COR-L47 (cell line): ENCODE measurements at places on chromosomes 16 and 17.

DNA sequence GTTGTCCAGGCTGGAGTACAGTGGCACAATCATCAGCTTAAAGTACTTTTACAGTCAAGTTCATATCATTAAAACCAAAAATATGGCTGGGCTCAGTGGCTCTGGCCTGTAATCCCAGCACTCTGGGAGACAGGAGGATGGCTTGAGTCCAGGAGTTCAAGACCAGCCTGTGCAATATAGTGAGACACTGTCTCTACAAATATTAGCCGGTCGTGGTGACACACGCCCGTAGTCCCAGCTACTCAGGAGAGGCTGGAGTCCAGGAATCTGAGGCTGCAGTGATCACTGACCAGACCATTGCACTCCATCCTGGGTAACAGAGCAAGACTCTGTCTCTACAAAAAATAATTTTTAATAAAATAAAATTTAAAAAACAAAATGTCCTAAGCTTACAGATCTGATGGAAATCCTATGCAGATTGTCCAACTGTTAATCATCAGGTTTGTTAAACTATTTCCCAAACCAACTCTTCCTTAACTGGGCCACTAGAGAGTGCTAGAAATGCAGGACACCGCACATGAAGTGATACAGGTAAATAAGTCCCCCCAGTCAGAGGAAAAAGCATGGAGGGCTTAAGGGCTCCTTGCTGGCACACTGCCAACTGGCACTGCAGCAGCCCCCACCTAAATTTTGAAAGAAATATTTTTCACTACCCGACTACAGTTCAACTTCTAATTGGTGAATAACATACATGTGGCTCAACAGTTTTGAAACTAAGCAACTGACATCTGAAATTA is 2.8 kb downstream of the USP22 start:
- DNase-seq, result peak; percentile 50

DNA sequence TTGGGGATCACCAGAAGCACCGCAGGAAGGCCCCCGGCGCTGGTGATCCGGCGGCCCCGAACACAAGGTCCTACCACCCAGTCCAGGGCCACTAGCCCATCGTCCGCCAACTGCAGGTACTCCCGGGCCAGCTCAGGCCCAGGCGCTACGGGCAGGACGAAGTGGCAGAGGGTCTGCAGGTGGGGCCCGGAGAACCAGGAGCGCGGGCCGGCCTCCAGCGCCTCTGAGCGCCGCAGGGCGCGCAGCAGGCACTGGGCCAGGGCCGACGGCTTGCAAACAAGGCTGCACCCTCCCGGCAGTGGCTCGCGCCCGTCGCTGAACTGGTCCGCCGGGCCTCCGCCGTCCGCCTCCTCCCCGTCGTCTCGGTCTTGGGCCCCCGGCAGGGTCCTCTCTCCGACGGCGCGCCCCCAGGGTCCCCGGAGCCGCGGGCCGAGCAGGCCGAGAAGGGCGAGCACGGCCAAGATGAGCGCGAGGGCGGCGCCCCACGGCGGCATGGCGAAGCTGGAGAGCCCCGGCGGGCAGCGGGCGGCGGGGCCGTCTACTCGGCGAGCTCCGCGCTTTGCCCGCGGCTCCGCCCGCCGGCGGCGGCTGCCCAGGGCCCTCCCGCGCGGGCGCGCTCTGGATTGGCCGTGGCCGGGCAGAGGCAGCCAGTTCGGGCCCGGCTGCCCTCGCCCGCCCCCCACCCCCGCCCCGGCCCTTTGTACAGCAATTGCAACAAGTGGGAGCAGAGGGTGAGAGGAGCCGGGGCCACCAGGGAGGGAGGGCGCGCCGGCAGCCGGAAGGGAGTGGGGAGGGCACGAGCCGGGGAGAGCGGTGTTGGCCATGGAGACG is at the start of gene ABHD15:
TSS of gene ABHD15 (minus strand) at position 565 of the 831 bp plus-strand sequence. CDS start at position 494, 71 bp downstream.
- peak; percentile 65 for DNase-seq

DNA sequence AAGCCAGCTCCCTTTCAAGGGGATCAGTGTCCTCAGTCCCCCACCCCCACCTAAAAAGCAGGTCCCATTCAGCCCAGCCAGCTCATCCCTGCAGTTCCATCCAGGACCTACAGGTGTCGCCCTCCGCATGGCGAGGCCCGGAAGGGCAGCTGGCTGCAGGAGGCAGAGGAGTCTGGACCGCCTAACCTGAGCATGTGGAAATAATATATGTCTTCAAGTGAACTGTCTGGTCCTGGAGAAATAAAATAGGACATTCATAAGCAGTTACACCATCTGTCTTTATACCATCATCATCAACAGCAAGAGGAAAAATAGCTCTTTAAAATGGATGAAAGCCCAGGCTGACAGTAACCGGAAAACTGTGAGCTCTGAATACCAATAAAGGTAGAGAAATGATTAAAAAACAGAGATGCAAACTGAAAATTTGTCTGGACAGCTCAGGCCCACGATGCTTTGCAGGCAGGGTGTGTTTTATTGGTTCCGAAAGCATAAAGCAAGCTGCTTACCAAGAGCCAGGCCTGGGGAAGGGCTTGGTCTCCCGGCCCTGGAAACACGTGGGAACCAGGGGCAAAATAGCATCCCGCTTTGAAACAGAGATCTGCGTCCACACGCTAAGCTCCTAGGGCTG is 215.2 kb downstream of the ZFHX3 start:
- peak; percentile 29 for DNase-seq

DNA sequence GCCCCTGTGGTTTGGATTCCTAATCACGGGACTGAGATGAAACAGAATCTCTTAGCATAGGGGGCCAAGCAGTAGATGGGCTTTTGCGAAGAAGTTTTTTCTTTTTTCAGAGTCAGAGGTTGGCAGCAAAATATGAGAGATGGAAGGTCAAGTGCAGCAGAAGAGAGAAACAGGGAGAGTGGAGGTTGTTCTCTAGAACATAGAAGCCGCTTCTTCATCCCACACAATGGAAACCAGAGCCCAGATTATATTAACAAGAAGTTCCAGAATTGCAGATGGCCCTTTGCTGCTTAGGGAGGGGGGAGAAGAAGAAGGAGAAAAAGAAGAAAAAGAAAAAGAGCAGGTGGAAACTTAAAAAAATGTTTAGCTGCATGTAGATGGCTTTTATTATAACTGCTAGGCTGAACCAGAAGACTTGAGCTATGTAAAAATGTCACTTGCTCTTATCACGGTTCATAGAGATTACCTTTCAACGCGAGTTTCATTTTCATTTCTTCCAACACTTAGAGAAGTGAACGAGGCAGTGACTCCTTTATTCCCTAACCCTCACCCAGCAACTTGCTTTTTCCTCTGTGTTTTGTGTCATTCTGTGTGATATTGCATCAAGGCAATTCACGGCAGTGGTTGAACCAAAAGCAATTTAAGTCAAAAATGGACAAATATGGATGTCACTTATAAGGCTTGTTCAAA is 737.5 kb downstream of the WWOX start:
- DNase-seq, result no peak

GRCh38 chr16:49330562-49331201 is 42.9 kb upstream of the C16orf78 start:
- no peak for DNase-seq

- no peak for DNase-seq
These were observed 56.3 kb downstream of the SLFN5 start for GRCh38 chr17:35299135-35299534.

DNA sequence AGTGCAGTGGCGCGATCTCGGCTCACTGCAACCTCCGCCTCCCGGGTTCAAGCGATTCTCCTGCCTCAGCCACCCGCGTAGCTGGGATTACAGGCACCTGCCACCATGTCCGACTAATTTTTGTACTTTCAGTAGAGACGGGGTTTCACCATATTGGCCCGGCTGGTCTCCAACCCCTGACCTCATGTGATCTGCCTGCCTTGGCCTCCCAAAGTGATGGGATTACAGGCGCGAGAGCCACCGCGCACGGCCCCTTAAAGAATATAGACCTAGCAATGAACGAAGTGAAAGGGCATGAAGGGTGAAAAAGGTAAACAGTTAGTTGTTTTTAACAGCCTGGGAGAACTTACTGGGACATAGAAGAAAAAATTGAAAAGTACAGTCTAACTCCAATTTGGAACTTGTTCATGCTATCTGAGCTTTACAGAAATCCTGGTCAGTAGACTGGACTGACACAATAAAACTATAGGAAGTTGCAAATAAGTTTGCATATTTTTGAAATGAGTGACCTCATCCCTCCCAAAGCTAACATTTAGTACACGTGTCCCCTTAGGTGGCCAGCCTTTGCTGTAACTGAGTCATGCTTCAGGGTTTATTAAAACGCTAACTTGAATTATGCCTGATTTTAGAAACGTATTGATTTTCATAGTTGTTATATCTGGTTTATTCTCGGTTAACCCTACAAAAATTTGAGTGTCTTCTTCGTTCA is 1.8 kb downstream of the COG1 start:
- no peak for DNase-seq

DNA sequence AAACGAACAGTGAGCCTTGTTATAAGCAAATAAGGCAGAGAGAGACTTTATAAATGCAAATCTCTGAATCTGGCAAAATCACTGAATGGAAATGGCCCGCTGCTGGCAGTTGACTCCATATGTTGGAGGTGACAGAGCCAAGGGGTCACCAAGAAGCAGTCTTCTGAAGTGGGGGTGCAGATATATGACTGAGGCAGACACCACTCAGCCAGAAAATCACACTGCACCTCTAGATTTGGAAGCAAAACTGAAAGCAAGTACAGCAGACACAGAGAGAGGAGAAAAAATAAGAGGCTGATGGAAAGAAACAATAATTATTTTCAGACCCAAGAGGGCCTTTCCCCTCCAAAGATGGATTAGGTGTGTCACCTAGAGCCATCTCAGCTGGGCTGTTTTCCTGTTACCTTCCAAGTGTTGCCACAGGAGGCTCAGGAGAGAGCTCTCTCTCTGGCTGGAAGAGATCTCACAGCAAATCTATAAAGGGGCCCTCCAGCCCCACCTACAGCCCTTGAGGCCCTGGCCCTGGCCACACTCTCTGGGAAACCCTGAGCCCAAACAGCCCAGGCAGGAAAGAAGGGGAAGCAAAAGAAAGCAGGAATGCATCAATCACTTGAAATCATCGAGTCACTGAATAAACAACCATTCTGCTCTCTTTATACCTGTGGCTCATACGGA is 585.1 kb upstream of the PSMD7 start:
- DNase-seq, result no peak

DNA sequence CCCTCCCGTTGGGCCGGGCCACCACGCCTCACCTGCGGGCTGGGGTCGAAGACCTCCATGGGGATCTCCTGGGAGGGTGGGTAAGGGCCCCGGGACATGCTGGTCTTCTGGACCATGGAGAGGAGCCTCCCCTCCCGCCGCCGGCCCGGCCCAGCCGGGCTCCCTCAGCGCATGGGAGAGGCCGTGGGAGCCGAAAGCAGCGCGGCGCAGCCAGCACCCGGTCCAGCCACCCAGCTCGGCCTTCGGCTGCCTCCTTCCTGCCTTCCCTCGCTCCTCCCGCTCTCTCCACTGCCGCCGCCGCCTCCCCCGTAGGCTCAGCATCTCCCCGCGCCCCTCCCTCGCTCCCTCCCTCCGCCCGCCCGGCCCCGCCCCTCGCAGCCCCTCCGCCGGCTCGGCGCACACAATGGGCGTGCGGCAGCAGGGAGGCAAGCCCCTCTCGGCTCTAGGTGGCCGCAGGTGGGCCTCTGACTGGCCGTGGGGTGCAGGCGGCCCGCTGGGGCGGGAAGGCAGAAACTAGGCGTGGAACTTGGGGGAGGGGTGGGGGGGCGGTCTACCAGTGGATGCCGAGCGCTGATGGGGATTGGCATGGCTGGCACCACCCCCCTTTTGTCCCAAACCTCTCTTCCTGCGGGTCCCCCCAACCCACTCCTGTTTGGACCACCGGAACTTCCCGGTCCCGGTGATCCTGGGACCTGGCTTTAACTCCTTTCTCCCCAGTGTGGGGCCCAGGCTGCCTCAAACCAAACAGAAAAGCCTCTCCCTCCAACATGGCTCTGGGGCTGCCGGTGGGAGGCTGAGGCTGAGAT is at the start of gene CACNB1:
TSS of gene CACNB1 (minus strand) at position 290 of the 806 bp plus-strand sequence. CDS start at position 116, 174 bp downstream.
- peak; percentile 79 for DNase-seq

DNA sequence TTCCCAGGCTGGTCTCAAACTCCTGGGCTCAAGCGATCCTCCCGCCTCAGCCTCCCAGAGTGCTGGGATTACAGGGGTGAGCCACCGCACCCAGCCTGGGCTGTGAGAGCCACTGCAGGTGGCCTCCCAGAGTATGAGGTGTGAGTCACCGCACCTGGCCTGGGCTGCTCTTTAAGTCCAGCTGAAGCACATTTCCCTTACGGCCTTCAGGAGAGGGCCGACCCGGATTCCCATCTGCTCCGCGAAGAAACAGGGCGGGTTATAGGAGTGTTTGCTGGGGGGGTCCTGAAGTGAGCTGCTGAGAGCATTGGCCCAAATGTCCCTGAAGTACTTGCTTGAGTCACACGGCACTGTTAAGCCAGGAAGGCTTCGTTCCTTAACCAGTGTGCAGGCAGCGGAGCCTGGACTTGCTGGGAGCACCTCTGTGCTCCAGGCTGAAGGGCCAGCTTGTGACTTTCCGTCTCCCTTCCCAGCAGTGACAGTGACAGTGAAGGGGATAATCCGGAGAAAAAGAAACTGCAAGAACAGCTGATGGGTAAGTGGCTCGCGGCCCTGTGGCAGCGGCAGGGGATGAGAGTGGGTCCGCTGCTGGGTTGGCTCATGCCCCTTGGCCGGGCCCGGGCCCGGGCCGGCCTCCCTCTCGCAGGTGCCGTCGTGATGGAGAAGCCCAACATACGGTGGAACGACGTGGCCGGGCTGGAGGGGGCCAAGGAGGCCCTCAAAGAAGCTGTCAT is 7.2 kb downstream of the VPS4A start:
- DNase-seq, result no peak

DNA sequence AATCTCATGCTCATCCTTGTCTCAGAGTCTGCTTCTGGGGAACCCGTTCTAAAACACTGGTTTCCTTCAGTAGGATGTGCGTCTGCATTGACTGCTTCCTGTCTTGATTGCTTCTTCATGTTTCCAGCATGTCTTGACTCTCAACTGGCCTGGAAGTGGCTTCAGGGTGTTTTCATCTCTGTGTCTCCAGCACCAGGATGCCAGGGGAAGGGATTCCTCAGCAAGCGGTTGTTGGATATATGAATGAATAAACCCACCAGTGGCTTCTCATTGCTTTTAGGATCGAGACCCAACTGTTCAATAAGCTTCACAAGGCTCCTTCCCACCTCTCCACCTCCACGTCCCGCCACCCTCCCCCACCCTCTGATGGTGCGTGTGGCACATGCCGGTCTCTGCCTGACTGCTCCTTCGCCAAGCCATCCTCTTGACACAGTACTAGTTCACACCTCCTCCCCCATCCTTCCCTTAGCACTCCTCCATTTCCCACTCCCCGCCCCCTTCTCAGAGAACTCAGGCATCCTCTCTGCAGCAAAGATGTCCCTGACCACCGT is 14.1 kb upstream of the TNS4 start:
- DNase-seq, result no peak

GRCh38 chr17:69809331-69809730 is 265.7 kb upstream of the KCNJ16 start:
- no peak for DNase-seq

GRCh38 chr17:75271955-75272847 is 1.2 kb upstream of the MIF4GD start:
- no peak for DNase-seq

GRCh38 chr17:3602499-3602898 is 6.7 kb downstream of the TRPV1 start:
- DNase-seq, result no peak

- DNase-seq, result no peak
These were observed 38.0 kb downstream of the SLC5A11 start for GRCh38 chr16:24883714-24884151.

- DNase-seq, result peak; percentile 82
These were observed 421 bp upstream of the DLX4 start for GRCh38 chr17:49968405-49969133.

- no peak for DNase-seq
These were observed 1.3 kb downstream of the TLCD3A start for GRCh38 chr17:733743-734142.

GRCh38 chr16:78718141-78718540 is 618.7 kb downstream of the WWOX start:
- DNase-seq, result no peak
